ENCODE measurements at places on chromosomes 2 and 18.

- DNase-seq = no peak
Measured at GRCh38 chr2:219331560-219332213, 857 bp downstream of the RESP18 start.

DNA sequence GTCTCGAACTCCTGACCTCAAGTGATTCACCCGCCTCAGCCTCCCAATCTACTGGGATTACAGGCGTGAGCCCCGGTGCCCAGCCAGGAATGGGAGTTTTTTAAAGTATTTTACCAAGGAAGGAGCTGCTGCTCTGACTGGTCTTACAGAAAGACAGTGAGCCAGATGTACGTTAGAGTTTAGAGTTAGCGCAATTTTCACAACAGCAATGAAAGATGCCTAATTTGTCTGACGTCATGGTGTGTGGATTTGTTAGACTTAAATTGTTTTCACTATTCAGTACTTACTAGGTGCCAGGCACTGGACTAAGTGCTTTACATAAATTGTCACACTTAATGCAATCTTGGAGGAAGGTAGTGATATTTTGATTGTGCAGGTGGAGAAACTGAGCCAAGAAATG is 12.4 kb upstream of the RPL37A start:
- DNase-seq = no peak

DNA sequence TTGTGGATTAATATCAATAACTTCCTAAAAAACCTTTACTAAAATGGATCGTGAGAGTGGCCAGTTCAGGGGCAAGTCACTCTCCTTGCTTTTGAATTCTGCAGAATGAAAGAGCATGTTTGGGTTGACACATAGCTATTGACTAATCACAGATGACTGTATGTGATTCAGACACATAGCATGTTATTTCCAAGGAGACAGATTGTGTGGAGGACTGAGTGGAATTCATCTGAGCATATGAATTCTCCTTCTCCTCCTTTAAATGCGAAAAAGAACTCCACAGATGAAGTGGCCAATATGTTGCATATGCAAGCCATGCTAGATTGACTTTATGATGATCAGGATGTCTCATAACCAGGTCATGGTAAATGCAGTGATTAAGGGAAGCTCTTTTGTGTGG is 249.4 kb upstream of the FAM98A start:
- DNase-seq = no peak

GRCh38 chr2:73385123-73385503 is 523 bp upstream of the ALMS1 start:
- DNase-seq = no peak
